H1 (cell line): ENCODE measurements at places on chromosomes 5 and 9. TPM values are rescaled to one million over a fixed set of nuclear protein-coding genes. Genes with fewer than 3 reads are reported as not detected.

SLC25A2 gene
- polyA plus RNA-seq: 0.05 TPM in 1 of 2 replicates, not detected in the other

ENTR1 gene
- 65.2 and 80.3 TPM in 2 replicates for polyA plus RNA-seq

PRRX2 gene
- polyA plus RNA-seq: 9.2 and 10.9 TPM in 2 replicates

GLRA1 gene
- not detected in 2 replicates for polyA plus RNA-seq

SHB gene
- polyA plus RNA-seq: 4.1 and 7.1 TPM in 2 replicates

FAM221B gene
- 0.03 TPM in 1 of 2 replicates, not detected in the other for polyA plus RNA-seq

TSSK1B gene
- 0.05 and 0.08 TPM in 2 replicates for polyA plus RNA-seq

HAUS6 gene
- polyA plus RNA-seq: 9.1 and 11.7 TPM in 2 replicates

KIF12 gene
- 2.9 and 5.2 TPM in 2 replicates for polyA plus RNA-seq

OR1J1 gene
- polyA plus RNA-seq: not detected in 2 replicates

PCDHB4 gene
- polyA plus RNA-seq: 1.3 and 2.0 TPM in 2 replicates

CARD19 gene
- 112 and 144 TPM in 2 replicates for polyA plus RNA-seq

STING1 gene
- 0.47 and 1.2 TPM in 2 replicates for polyA plus RNA-seq

CCDC171 gene
- polyA plus RNA-seq: 0.39 and 0.83 TPM in 2 replicates
